Astrocyte (in vitro differentiated cells and primary cell): ENCODE measurements at places on chromosomes 4 and X.

DNA sequence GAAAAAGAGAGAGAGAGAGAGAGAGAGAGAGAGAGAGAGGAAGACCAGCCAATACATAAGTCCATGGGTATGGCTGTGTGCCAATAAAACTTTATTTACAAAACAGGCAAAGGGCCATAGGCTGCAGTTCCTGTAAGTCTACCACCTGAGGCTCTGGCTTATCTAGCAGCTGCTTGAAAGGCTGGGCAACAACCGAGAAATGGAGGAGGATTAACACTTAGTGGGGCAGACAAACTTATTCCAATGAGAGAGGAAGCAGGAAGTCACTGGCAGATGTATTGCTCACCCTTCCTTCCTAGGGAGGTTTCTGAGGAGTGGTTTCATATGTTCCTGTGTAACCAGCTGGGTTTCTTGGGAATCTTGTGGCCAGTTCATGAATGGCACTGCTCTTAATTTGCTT, 4.7 kb upstream of the GPR143 start:
- no peak for DNase-seq

DNA sequence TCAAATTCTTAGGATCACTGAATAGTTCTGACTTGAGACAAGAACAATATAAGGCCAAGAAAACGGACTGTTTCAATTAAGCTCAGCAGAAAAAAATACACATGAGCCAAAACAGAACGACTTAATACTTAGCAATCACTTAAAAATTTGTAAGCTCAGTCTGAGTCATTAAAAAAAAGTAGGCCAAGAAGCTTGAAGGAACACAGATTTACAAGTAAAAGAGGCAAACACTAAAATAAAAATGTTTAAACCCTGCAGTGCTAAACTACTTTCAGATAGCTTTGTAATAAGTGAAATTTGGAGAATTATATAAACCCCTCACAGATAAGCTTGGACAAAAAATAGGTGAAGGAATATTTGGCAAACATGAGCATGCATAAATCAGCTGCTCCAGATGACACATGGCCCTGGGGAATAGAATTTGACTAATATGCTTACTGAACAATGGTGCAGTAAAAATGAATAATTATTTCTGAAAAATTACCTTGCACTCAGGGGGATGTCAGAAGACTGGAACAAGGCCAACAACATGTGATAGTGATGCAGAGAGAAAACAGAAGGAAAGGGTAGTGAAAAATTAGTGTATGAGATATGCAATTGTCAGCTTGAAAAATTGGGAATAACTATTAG, 49.6 kb downstream of the LNX1 start:
- peak; percentile 96 for DNase-seq

GRCh38 chr4:57607566-57608180, 497.5 kb upstream of the IGFBP7 start:
- no peak for DNase-seq

GRCh38 chrX:110402091-110402849, 43.6 kb downstream of the RTL9 start:
- peak; percentile 65 for DNase-seq

DNA sequence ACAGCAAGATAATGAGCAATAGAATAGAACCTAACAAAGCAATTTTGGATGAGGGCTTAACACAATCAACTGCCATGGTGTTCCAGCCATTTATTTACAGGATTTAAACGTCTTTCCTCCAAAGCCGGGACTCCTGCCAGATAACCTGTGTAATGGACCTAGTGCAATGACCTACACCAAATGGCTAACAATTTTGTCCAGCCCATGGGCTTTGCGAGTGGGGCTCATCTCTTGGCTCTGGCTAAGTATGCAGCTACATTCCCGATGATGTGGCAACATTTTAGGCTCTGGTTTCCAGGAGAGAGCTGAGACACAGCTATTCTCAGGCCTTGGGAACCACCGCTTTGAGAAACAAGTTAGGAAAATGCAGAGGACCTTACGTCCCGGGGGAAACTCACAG, 822.3 kb upstream of the FTHL17 start:
- DNase-seq, result no peak

DNA sequence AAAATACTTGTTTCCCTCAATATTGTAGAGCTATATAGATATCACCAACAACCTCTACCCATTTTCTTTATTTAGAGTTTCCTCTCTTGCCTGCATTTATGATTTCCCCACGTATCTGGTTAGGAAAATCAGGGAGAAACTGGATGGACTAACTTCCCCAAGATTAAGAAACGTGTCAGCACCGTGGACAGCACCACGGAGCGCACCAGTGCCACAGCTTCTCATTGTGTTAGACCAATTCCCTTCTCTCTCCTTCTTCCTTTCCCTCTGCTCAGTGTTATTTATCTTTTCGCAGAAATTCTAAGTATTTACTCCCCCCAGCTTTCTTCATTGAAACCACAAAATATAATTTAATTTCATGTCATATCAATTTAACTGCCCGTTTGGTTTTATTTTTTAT, 568.6 kb upstream of the BOD1L1 start:
- peak; percentile 55 for DNase-seq

DNA sequence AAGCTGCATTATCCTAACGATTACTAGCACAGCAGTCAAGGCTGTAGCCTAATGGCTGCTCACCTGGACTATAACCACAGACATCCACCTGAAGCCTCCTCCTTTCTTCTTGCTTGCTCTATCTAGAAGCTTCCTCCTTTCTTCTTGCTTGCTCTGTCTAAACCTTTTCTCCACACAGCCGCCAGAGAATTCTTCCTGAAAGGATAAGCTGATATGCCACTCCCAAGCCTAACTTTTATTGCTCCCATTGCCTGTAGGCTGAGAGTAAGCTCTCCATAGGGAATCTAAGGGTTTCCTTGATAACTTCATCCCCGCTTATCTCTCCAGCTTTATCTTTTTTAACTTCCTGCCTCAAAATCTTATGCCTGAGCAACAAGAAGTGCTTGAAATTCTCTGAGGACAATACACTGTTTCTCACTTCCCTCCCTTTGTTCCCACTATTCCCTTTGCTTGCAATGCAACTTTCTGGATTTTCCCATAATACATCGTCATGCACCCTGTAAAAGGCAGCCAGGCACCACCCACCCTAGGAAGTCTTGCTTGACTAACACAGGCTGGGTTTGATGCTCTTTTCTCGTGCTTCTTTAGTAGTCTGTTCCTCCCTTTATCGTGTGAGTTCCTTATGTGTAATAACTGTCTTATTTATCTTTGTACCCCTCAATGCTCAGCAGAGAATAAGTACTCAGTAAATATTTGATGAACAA, 1.4 kb upstream of the LRIT3 start:
- no peak for DNase-seq

- DNase-seq, result peak; percentile 84
These were observed 316.7 kb upstream of the DIPK2B start for GRCh38 chrX:45517090-45517973.
